ENCODE measurements at places on chromosomes 7 and 10.

- no peak for DNase-seq
These were observed 220.7 kb downstream of the TNS3 start for GRCh38 chr7:47361236-47361635.

DNA sequence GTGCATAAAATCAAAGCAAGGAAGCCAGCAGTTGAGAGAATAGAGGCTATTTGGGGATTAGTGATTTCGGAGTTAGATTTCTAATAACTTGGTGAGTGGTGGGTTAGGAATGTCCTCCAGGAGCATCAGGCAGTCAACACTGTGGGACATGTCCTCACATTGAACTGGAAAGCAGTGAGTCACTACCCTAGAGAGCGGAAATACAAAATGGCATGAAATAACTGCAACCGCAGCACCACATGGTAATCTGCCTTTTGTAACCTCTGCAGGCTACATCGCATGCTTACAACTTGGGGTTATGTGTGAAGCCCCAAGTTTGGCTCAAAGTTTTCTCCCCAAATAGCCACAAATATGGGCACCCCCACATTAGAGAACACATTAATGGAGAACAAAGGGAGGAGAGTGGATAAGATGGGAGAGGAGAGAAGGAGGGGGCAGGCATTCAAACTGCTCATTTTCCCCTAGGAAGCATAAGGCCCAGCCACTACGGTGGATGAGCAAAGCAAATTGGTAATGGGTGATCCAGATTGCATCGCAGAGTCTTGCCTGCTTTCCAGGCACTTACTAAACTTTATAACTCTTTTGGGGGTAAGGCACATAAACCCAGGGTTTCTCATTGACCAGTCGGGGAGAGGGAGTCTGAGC, 22.0 kb upstream of the SLF2 start:
- no peak for DNase-seq

DNA sequence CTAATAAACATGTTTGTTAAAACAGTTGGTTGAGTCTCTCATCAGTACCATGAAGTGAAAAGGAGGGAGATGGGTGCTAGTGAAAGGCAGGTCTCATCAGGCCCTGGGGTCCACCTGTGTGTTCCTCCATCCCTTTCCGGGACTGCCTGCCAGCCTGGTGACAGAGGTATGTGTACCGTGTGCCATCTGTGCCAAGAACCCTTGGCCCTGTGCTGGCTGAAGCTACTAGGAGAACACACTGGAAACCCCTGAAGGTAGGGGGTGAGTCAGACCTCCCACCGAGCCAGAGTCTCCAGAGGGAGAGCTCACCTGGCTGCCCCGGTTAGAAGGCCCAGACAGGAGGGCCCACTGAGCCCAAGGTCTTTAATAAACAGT, 2.3 kb downstream of the DDIT4 start:
- peak; percentile 28 for DNase-seq

DNA sequence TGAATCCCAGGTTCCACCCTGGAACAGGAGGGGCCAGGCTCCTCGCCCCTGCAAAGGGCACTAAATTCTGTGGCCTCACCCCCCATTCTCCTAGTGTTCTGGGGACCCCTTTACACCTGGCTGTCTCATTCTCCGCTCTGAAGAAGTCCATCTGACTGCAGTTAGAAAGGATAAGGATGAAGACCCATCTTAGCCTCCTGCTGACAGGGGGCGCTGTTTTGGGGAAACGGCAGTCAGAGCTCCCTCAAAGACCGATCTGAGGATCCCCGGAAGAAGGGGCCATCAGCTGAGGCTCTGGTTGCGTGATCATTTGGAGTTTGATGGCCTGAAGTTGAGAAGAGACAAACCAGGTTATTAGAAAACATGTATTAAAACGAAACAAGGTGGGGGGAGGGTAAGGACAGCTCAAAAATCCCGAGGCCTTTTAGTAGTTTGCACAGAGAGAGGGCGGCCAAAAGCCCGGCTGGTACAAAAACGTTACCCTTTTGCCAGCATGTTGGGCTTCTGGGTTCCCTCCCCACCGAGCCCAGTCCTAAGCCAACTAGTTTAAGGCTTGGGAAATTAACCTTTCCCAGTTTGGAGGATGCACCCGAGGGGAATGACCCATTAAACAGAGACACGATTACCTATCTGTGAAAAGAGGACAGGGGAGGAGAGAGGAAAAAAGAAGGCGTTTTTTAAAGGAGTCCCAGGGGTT, 102.8 kb downstream of the CHN2 start:
- no peak for DNase-seq

Data from NCI-H510A (cell line).